NCI-H69 (cell line): ENCODE measurements at places on chromosomes 11 and 22.

GRCh38 chr11:47442514-47442913 is 6.4 kb downstream of the RAPSN start:
- no peak for DNase-seq

DNA sequence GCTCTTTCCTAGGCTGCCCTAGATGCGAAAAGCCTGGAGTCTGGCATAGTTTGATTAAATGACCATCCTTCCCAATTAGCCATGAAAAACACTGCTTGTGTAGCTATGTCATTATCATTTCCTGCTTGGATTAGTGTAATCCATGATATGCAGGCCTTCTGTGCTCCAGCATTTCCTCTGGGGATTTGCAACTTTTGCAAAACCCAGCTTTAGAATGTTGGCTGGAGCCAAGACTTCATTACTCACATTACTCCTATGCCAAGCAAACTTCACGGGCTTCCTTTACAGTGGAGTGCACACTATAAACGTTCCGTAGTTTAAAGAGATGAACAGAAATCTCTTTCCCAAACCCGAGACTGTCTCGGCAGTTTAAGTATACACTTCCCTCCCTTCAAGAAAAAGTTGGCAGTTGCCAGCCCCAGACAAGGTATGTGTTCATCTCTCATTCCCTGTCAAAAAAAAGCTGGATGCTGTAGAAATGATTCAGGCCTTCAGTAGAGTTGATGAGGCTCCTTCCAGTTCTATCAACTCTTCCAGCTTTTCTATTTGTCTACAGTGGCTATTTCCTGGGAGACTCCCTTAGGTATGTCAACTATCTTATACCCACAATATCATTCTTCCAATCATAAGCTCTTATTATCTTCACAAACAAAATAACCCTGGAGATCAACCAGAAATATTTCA is 180.0 kb downstream of the MAML2 start:
- DNase-seq: peak; percentile 43

- no peak for DNase-seq
Measured at GRCh38 chr22:33163815-33164214, 105.6 kb upstream of the SYN3 start.

DNA sequence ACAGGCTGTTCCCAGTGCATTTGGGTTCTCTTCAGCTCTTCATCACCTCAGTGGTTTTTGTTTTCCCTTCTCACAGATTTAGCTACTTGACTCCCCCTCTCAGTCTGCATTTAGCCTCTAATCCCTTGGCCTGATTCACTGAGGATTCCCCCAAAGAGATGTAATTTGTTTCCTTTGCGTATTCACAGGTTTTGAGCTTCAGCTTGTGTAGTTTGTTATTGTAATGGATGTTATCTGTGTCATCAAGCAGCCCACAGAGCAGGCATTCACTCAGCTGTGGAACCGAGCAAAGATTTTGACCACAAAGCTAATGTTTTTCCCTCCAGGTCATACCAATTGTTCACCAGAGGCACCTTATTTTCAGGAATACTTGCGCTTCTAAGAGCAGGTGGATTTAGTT is 6.4 kb upstream of the ME3 start:
- DNase-seq: no peak

GRCh38 chr11:132125988-132126871 is 755.8 kb downstream of the NTM start:
- DNase-seq: peak; percentile 91

DNA sequence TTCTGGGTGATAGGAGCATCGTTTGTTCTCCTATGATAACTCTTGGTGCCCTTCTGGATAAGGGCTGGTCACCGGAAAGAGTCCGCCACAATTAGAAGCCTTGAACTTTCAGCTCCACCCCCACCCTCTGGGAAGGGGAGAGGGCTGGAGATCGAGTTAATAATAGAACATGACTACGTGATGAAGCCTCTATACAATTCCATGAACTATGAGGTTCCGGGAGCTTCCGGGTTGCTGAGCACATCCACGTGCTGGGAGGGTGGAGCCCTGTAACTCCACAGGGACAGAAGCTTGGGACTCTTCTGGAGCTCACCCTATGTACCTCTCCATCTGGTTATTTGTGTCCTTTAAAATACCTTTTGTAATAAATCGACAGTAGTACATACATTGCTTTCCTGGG is 40.3 kb downstream of the ARHGAP42 start:
- no peak for DNase-seq

DNA sequence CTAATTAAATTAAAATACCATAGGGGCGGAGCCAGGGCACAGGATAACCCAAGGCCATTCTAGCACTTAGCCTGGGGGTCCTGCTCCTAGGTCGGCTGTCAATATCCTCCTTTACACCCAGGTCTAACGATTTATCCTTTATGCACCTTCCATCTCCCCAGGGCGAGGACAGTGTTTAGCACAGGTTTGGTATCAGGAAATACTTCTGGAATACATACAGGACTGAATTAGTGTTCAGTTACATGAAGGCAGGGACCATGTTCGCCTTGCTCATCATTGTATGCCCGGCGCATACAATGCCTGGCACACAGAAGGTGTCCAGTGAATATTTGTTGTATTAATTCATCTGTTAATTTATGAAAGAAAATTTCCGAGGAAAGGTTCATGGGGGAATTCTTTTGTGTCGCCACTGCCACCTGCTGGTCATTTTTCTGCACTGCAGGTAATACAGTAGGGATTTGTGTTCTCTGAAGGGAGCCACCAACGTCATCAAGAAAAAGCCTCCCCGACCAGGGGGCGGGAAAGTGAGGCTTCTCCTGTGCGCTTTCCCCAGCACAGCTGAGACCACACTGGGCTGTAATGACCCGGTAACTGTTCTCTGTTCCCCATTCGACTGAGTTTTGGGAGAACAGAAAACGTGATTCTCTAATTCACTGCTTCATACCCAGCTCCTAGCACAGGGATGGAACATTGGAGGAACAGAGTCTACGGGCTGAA is 68.7 kb upstream of the ASPHD2 start:
- peak; percentile 83 for DNase-seq

DNA sequence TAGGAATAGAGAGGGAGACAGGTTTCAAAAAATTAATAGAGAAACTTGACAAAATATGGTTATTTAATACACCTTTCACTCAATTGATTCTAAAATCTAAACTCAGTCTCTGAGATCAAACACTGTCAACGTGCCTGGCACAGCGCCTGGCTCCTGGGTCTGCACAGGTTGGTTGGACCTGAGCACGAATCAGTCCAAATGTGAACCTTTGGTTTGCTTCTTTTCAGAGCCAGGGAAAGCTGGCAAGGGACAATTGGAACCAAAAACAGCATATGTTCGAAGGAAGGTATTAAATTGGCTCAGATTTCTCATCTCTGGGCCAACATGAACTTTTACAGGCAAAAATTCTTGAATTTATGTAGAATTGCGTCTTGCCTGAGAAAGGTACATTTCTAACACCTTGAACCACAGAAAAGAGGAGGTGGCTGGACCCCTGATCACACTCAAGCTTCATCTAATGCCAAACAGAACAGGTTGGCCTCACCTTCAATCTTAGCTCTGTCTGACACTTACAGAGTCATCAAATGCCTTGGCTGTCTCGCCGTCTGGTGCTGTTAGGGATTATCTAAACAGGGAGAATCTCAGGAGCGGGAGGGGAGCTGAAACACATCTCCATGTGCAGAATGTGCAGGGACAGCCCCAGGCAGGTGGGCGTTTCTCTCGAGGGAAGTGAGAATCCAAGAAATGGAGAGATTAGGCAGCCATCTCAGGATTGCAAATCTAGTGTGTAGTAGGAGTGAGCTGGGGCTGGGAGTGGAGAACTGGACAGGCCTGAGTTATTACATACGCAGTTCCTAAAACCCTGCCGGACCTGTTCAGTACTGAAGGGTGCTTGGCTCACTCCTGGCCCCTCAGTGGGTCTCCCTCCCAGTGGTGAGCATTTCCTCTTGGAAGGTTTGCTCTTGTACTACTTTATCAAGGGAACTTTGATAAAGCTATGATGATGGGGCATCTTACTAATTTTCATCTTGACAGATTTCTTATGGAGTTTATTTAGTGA is 442.2 kb upstream of the B3GAT1 start:
- no peak for DNase-seq

- no peak for DNase-seq
Measured at GRCh38 chr11:117909611-117910382, 19.4 kb downstream of the TMPRSS13 start.

DNA sequence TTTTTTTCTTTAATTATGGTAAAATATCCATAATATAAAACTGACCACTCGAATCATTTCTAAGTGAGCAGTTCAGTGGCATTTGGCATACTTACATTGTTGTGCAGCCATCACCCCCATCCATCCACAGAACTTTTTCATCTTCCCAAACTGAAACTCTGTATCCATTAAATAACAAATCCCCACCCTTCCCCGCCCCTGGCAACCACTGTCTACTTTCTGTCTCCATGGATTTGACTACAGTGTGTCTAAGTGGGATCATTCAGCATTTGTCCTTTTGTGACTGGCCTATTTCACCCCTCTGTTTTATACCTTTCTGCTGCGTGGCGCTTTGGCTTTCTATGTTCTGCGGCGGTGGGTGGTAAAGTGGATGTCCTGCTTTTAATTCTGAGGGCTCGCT is 49.1 kb downstream of the RTN4R start:
- DNase-seq: no peak

GRCh38 chr11:85776951-85777602 is 33.9 kb downstream of the SYTL2 start:
- DNase-seq: no peak

DNA sequence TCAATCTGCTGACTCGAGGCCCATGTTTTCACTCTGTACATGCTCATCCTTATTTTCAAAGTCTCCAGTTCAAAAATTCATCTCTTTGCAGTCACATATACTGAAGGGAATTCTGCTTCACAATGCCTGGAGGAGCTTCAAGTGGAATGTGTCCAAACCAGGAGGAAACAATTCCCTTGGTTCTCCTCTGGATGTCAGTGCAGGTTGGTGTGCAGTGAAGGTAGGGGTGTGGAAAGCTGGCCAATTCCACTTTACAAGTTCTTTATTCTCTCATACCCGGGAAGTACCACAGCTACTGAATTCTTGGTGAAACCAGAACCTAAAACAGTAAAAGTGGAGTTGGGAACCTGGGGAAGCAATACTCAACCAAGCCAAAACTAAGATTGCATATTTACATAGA is 57.3 kb downstream of the BDNF start:
- DNase-seq: peak; percentile 24

- peak; percentile 62 for DNase-seq
Measured at GRCh38 chr22:48811885-48812284, 1015.8 kb downstream of the BRD1 start.

DNA sequence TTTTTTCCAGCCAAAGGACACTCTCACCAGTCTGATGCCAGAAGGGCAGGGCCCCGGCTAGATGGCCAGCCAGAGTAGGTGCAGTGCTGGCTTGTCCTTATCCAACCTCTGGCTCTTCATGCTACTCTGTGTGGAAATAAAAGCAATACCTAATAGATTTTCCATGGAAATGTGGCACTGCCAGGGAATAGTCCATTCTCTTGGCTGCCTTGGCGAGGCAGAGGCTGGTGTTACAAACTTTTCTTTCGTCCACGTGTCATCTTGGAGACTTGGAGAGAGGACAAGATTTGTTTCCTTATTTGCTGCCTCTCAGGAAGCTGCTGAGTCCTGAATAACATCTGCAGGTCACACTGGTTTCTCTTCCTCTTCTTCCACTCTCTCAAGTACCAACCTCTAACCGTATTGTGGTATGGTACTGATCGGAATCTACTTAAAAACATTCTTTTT is 17.2 kb upstream of the C1QTNF4 start:
- DNase-seq: no peak

DNA sequence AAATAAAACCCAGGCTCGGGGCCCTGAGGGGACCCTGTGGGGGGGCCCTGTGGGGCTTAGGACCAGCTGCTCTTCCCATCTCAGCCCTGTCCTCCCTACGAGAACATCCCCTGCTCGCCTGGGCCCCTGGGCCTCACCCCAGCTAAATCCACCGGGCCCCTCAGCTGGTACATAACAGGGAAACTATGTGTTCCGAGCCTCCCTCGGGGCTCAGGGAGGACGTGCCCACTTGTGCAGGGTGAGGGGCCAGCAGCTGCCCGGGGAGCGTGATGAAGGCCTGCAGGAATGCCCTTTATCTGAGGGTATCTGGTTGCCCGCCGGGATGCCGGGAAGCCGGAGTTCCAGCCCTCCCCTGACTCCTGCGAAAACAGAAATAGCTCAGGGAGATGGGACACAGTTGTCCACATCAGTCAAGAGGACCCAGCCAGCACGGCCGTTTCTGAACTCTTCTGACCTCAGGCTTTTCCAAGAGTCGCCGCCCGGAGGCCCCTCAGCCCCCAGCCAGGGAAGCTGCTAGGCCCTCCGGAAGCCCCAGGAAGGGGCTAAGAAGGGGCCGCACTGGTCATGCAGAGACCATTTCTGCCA is 20.6 kb downstream of the MRPL23 start:
- DNase-seq: no peak

GRCh38 chr22:26573026-26573662 is 16.8 kb downstream of the TPST2 start:
- DNase-seq: peak; percentile 15

GRCh38 chr11:11039208-11039965 is 181.5 kb upstream of the ZBED5 start:
- DNase-seq: no peak

DNA sequence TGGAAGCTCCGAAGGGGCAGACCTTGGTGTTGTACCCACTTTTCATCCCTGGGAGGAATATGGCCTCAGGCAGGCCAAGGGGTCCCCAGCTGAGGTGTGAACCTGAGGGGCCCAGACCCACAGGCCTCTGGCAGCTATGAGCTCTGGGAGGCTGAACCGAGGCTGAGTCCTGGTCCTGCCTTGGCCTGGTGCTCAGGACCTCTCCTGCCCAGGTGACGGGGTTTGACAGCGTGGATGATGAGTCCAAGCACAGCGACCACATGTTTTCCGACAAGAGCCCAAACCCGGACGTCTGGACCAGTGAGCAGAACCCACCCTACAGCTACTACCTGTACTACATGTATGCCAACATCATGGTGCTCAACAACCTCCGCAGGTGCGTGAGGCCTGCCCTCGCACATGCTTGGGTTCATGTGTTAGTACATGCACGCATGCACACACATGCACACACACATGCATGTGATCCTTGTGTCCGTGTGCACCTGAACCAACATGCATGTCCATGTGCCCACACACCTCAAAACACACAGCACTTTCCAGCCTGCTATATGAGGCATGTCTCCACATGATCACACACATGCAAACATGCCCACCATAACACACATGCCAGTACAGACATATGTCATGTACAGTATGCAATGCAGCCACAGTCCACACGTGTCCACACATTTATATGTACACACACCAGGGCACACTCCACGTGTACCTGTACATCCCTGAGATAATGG is 40.9 kb downstream of the RNF141 start:
- no peak for DNase-seq

DNA sequence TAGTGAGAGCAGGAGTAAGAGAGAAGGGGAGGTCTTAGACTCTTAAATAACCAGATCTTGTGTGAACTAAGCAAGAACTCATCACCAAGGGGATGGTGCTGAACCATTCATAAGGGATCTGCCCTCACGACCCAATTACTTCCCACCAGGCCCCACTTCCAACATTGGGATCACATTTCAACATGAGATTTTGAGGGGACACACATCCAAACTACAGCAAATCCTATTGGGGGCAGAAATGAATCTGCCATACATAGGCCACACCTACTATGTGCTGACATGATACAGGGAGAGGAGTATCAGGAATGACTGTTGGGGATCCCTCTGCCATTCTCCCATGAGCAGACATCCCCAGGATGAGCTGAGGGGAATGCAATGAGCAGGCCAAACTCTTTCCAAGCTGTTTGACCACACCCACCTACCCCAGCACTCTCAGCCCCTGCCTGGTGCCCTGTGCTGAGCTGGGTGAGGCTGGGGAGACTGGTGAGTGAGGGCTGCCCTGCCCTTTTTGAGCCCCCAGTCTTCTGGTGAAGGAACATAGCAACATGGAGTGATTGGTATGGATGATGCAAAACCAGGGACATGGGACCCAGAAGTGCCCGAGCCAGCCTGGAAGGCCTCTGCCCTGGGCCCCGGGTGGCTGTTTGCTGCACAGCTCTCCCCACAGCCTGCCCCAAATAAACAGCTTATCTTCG is 1.2 kb upstream of the GTSE1 start:
- no peak for DNase-seq
